NCI-H1694 treated with DMSO at 0.1 percent for 48 hours (cell line): ENCODE measurements at places on chromosomes 12 and 14.

DNA sequence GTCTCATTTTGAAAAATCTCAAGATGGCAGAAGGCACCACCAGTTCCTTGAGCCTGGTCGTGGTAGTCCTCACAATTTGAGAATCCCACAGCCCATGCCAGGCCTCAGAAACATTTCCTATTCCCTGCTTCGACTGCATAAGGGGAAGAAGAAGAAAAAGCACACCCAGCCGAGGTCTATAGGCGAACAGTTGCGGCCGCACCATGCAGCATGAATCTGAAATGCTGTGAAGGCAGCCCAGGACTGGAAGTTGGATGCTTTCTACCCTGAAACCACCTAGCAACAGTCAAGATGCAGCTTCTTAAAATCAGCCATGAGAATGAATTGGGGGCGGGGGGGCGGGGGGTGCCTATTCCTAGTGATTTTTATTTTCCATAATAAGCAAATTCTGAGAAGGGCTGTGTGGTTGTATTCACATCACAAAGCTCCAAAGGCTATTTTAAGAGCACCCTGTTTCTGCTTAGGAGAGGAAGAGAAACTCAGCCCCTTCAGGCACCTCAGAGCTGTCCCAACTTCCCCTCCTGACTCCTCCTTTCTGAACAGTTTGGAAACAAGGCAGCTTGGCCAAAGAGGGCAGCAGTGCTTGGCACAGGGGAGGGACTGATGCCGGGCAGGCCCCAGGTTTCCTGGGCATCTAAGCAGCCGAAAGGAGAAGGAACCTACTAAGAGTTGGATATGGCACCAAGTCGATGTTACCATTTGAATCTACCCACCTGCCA, 172.5 kb upstream of the FOXN3 start:
- no peak for DNase-seq

DNA sequence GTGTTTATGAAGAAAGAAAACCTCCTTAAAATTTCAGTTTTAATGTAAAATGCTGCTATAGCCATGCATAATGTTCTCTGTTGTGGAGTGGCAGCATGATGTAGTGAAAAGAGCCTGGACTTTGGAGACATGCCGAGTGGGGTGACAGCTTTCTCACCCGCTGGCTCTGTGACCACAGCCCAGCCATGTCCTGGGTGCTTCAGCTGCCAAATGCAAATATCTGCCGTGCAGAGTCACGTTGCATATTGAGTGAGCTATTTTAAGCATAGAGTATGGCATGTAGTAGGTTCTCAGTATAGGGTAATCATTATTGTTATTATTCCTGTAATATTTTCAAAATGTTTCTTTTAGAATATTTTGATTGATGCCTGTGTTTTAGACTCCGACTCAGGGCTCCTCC, 15.5 kb upstream of the TCTN2 start:
- DNase-seq = no peak

DNA sequence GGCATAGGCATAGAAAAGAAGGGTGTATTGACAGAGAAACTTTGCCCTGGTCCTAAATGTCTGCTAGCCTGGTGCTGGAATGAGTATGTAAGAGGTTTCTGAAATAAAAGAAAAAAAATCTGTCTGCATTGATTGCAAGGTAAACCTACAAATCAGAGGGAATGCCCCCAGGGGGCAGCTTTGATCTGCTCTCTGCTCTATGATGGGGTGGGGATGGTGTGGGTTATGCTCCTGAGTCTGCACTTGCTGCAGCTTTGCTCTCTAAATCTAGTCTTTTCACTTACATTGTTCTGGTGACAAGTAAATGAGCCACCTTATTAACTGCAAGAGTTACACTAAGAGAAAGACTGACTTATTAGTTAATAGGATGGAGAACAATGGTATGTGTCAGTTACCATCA, 468.4 kb upstream of the STXBP6 start:
- no peak for DNase-seq

- no peak for DNase-seq
Observed at GRCh38 chr12:91250273-91250665, 67.7 kb upstream of the DCN start.

GRCh38 chr14:103556946-103557758, 5.3 kb downstream of the BAG5 start:
- no peak for DNase-seq

- DNase-seq = no peak
Observed at GRCh38 chr14:94638961-94639817, 27.0 kb downstream of the SERPINA3 start.

- DNase-seq = no peak
Observed at GRCh38 chr14:70890826-70891659, 16.2 kb upstream of the PCNX1 start.

GRCh38 chr14:50812180-50812579, 18.8 kb downstream of the NIN start:
- DNase-seq = no peak

- DNase-seq = peak; percentile 33
Observed at GRCh38 chr14:101496776-101497683, 64.3 kb upstream of the DIO3 start.

DNA sequence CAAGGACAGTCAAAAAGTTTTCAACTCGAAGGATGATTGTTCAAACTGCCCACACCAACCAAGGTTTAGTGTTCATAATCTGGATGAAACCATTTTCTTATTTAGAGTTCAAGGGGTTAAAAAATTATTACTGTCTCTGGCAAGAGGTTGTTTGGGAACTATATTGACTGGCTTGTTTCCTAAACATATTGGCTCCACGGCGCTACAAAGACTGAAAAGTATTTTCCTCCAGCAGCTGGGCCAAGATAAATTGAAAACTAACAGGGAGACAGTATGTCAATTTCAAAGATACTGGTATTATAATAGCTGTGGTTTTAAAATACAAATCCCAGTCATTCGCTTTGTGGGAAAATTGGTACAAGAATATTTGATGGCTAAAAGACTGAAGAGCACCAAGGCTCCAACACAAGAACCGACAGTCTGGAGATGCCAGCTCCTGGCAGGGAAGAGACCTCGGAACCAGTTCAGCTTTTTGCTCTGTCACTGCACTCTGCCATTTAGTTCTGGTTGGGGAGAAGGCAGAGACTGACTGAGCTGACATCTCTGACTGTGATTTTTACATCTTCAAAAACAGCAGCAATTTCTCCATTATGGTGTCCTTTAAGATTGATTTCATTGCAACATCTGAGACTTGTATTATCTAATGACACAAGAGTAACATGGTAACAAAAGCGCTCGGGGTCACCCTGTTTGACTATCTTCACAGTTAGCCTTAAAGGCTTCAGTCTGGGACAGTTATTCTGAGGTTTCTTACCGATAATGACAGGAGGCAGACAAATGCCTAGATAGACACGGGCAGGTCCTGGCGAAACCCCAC, 62.0 kb downstream of the ST8SIA1 start:
- no peak for DNase-seq

GRCh38 chr12:76964784-76965571, 86.2 kb upstream of the CSRP2 start:
- DNase-seq = no peak

DNA sequence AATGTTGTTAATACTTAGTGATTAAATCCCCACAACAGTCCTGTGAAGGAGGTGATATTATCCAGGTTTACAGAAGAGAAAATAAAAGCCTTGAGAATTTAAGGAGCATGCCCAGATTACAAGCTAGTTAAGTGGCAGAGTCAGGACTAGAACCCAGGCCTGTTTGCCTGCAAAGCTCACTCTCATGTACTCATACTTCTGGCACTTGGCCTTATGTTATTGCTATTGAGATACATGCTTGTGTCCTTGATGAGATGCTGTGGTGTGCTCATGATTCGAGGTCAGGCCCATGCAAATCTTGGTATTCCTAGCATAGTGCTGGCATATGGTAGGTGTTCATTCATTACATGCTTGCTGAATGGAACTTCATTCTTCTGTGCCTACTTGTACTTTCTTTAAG, 7.6 kb upstream of the EID3 start:
- DNase-seq = no peak

GRCh38 chr12:15688202-15688736, 100.9 kb downstream of the EPS8 start:
- no peak for DNase-seq

DNA sequence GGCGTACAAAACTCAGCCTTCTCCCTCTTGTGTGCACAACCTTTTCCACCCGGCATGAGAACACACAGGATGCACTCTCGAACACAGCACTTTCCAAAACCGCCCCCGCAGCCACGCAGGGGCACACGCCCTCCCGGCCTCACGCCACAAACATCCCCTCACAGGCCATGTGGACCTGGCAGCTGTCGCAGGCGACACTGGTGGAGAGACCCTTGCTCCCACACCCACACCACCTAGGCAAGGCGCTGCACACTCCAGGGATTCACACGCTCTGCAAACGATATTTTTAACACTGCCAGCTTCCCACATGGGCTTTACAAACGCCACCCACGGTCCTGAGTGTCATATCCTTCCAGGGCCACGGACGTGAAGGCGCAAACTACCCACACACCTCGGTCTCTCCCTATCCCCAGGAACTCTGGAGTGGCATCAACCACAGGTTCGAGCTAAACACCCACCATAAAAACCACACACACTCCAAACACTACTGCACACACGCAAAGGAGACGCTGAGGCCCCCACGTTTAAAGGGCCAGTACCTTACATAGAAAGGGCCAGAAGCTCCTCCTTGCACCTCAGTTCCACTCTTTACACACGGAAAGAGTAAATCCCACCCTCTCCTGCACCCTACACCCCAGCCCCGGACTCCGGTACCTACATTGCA, 12.4 kb upstream of the ITGB7 start:
- no peak for DNase-seq

GRCh38 chr12:66210840-66211239, 21.8 kb downstream of the IRAK3 start:
- no peak for DNase-seq

DNA sequence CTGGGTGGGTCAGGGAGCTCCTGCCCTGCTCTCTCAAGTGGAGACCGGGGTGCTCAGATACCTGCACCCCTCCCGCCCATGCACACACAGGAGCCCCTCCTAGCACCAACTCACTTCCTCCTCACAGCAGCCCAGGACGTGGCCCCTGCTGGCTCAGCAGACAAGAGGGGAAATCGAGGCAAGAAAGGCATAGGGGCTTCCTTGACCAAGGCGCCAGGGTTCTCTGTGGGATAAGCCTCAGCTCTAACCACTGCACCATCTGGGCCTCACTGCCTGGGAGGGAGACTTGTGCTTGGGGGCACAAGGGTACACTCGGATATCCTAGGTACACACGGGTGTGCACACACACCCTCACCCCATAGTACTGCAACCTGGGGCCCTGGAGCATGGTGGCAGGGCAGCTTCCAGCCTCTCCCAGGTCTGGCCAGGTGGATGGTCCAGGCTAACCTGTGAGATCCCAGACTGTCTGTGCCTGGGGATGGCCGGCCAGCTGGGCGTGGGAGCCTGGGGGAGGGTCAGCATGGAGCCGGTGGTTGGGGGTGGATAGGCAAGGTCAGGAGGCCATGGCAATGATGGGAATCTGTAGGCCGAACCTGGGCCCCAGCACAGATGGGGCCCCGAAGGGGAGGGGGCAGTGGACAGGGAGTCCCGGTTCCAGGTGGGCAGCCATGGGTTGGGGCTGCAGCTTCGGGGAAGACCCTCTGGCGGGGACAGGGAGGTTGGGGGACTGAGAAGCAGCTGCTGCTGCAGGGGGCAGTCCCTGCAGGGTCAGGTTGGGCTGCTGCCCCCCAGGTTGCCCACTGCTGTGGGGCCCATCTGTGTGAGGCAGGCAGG, 312.4 kb downstream of the TMEM121 start:
- DNase-seq = no peak

GRCh38 chr14:82621881-82622450, 1088.3 kb upstream of the SEL1L start:
- DNase-seq = no peak

GRCh38 chr14:104634886-104635570, 30.5 kb upstream of the TMEM179 start:
- no peak for DNase-seq

- DNase-seq = no peak
Observed at GRCh38 chr14:99317231-99318090, 45.5 kb upstream of the BCL11B start.

GRCh38 chr12:57517187-57517586, 3.1 kb downstream of the DDIT3 start:
- no peak for DNase-seq

GRCh38 chr14:103735022-103735421, 19.4 kb downstream of the ZFYVE21 start:
- DNase-seq = no peak

GRCh38 chr14:34023824-34024767, 73.2 kb upstream of the EGLN3 start:
- DNase-seq = peak; percentile 29

- no peak for DNase-seq
Observed at GRCh38 chr12:106305376-106305775, 2.8 kb downstream of the TCP11L2 start.

DNA sequence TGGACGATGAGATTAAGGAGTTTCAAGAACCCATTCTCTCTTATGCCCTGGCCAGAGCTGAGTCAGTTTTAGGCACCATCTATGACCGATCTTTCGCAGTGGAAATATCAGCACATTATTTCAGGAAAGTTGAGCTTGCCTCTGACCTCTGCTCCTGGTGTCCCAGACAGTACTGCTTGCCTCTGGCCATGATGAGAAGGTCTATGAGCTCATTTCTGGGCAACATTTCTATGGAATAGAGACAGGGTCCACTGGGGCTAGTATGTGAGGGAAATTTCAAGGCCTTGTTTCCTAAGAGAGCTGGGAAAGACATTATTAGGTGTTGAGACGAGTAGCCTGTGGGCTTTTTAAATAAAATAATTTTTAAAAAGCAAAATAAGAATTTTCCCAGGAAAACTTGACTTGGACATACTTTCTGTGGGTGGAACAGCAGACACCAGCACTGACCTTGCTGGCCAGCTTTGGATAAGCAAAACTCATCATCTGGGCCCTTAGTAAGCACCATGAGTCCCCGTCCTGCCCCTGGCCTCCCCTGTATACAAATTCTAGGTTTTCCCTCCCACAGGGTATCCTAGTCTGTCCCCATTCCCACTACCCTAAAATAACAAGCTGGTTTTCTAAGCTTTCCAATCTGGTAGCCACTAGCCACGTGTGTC, 43.4 kb downstream of the DIO2 start:
- DNase-seq = no peak

DNA sequence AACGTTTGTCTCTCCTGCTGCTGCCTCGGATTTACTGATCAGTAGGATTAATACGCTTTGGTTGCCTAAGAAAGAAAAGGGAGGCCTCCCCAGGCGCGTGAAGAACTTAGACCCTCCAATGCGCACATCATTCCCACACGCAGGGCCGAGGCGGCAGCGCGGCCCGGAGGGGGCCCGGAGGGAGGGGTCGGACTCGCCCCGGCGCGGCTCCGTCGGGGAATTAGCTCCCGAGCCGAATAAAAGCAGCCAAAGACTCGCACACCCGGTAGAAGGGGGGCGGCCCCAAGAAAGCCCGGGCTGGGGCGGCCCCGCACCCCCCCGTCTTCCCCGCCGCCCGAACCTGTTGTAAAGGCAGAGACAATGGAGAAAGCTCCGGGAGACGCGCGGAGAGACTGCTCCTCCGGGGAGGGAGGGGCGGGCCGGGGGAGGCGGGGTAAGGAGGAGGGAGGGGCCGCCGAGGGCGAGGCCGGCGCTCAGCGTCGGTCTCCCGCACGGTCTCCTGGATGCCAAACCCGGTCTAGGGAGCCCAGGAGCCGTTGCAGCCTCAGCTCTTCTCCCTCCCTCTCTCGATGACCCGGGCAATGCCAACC, at the start of gene NELL2:
Gene NELL2 (minus strand): TSS at position 362 of the 590 bp plus-strand sequence. CDS start 446 bp downstream, outside the sequence.
- DNase-seq = peak; percentile 42
